ENCODE measurements at places on chromosomes 13 and 19.

GRCh38 chr13:108929532-108930206, 300.3 kb downstream of the MYO16 start:
- no peak for DNase-seq

- DNase-seq: peak; percentile 17
Observed at GRCh38 chr13:41312176-41312500, 1.1 kb downstream of the NAA16 start.

- DNase-seq: no peak
Observed at GRCh38 chr13:48896312-48896711, 79.4 kb upstream of the FNDC3A start.

GRCh38 chr19:51002089-51002532, 707 bp upstream of the KLK8 start:
- DNase-seq: no peak

Measured in NCI-H524 (cell line).